Smooth muscle cell of the pulmonary artery (primary cell): ENCODE measurements at places on chromosomes 1 and 21. TPM values are rescaled to one million over a fixed set of nuclear protein-coding genes. Genes with fewer than 3 reads are reported as not detected.

GBP6 gene
- not detected in 2 replicates for total RNA-seq

SGIP1 gene
- 29.0 and 45.0 TPM in 2 replicates for total RNA-seq

CYYR1 gene
- total RNA-seq, result under 0.01 TPM in 1 of 2 replicates, not detected in the other

NEK7 gene
- total RNA-seq, result 285 and 301 TPM in 2 replicates

USH2A gene
- under 0.01 TPM in 1 of 2 replicates, not detected in the other for total RNA-seq

ARID1A gene
- 29.0 and 31.2 TPM in 2 replicates for total RNA-seq

FOXD3 gene
- total RNA-seq, result not detected in 2 replicates

NCF2 gene
- total RNA-seq, result 0.39 and 0.89 TPM in 2 replicates

KRTAP21-2 gene
- total RNA-seq, result not detected in 2 replicates

LHX4 gene
- under 0.01 and 0.07 TPM in 2 replicates for total RNA-seq

S100A12 gene
- not detected in 2 replicates for total RNA-seq

C1orf210 gene
- total RNA-seq, result not detected in 2 replicates

PTGER3 gene
- 2.8 and 16.2 TPM in 2 replicates for total RNA-seq

TNFRSF1B gene
- 4.5 and 11.7 TPM in 2 replicates for total RNA-seq

PLA2G5 gene
- 0.36 and 0.52 TPM in 2 replicates for total RNA-seq

SLAMF7 gene
- not detected in 2 replicates for total RNA-seq

NUAK2 gene
- 4.4 and 7.9 TPM in 2 replicates for total RNA-seq

GBP7 gene
- not detected in 2 replicates for total RNA-seq

FAM167B gene
- 0.98 and 2.3 TPM in 2 replicates for total RNA-seq

ZSWIM5 gene
- 0.99 and 2.0 TPM in 2 replicates for total RNA-seq

CD2 gene
- total RNA-seq, result not detected in 2 replicates

NLRP3 gene
- 0.33 TPM in 2 replicates for total RNA-seq

PROK1 gene
- total RNA-seq, result not detected in 2 replicates

B3GALT5 gene
- 0.10 TPM in 1 of 2 replicates, not detected in the other for total RNA-seq

HES3 gene
- total RNA-seq, result not detected in 2 replicates
